ENCODE measurements at places on chromosomes 6 and 20.

DNA sequence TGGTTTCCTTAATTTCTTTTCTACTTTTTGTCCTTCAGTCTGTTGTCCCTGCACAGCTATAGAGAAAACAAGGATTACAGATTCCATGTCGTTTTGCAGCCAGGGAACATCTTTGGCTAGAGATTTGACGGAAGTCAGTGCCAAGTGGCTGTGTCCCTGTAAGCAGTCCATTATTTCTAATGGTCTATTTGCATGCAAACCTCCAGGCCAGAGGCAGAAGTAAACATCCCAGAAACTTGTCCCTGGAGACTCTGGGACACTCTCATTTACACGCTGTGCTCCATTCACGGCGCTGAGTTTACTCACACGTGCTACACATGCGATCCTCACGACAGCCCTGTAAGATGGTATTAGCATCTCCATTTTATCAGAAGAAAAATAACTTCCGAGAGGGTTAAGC is 355.5 kb downstream of the PRKN start:
- DNase-seq: no peak

GRCh38 chr6:128667339-128667858 is 147.0 kb upstream of the PTPRK start:
- DNase-seq: peak; percentile 1

GRCh38 chr6:161455848-161456247 is 182.0 kb upstream of the AGPAT4 start:
- no peak for DNase-seq

DNA sequence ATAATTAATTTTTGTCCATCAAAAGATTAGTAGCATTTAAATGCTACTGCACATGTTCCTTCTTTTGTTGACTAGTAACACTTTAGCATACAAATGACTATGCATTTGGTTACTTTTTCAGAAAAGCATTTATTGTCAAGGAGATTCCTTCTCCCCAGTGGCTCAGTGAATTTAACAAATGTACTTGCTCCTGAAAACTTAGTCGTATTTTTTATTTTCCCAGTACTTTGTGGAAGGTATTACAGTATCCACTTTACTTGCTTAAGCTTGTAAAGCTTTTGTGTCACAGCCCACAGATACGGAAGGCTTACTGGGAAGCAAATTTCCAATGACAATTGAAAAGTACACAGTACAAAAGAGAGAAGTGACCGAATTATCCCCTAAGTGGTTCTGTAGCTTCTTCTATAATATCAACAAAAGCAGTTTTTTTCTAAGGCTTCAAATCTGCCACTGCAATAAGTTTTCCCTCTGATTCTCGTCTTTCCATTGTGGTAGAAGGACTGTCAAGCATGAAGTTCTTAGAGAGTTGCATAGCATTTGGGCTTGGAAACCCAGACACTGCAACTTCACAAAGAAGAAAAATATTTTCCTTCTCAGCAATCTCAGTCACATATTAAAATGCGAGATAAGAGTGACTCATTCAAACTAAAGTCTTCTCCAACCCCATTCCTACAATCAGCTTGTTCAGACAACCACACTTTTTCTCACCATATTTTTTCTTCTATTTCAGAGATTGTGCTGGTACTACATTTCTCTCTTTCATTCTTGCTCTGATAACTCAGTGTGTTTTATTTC is 431.2 kb downstream of the GRIK2 start:
- DNase-seq: no peak

- DNase-seq: no peak
Observed at GRCh38 chr6:82396964-82397751, 33.5 kb downstream of the TPBG start.

DNA sequence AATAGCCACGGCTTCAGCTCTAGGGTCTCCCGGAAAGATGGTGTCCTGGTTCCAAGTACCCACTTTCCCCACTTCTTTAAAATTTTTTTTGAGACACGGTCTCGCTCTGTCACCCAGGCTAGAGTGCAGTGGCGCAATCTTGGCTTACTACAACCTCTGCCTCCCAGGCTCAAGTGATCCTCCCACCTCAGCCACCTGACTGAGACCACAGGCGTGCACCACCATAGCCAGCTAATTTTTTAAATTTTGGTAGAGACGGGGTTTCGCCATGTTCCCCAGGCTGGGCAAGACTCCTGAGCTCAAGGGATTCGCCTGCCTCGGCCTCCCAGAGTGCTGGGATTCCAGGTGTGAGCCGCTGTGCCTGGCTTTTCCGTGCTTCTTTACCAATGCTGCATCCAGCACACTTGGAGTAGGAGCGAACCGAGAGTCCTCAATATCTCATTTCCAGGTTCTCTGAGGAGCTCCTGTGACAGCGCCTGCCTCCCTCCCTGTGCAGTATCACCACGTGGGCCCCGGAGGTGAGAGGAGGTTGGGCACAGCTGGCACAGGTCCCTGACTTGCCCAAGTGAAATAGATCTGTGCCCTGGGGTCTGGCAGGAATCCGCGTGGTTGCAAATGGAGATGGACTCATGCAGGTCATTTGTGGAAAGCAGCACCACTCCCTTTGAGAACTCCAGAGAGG is 37.3 kb downstream of the EZR start:
- DNase-seq: no peak

GRCh38 chr6:56579155-56579851 is 63.4 kb downstream of the DST start:
- no peak for DNase-seq

GRCh38 chr6:143058987-143059386 is 1.7 kb upstream of the AIG1 start:
- DNase-seq: no peak

- DNase-seq: no peak
Observed at GRCh38 chr6:106014955-106015354, 71.2 kb upstream of the PRDM1 start.

DNA sequence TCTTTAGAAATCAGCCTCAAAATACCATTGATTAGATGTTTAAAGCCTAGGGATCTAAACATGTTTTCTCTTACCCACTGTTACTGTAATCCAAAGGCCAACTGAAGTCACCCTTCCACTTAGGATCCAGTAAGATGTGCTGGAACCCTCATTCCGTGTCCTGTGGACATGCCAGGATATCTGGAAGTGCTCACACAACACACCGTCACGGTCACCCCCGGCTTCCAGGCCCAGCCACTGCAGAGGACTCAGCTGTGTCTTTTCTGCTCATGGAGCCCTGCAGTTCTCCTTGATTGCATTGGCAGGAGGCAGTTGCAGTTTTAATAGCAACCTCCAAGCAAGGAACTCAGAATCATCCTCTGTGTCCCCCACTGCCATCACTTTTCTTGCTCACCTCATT is 93.3 kb downstream of the CAP2 start:
- no peak for DNase-seq
